Peyer's patch (tissue), 4 donors: ENCODE measurements at places on chromosomes 2 and 18.

DNA sequence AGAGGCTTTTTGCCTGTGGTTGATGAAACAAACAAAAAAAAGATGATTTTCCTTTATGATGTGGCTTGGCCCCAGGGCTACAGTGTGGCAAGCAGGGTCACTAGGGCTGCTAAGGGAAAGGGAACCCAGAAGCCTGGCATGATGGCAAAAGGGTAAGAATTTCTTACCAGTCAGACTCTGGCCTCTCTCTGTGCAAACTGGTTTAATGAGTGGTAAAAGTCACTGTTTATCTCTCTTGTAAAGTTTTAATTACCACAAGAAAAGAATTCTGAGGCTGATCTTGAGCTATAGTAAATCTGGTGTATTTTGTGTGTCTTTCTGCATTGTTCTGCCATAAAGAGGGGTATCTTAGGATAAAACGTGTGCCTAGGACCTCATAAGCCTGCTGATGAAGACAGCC is 275.4 kb downstream of the STK39 start:
- DNase-seq: no peak

- peak; percentile 49 for DNase-seq
Measured at GRCh38 chr2:86017901-86018896, 87.5 kb downstream of the POLR1A start.

DNA sequence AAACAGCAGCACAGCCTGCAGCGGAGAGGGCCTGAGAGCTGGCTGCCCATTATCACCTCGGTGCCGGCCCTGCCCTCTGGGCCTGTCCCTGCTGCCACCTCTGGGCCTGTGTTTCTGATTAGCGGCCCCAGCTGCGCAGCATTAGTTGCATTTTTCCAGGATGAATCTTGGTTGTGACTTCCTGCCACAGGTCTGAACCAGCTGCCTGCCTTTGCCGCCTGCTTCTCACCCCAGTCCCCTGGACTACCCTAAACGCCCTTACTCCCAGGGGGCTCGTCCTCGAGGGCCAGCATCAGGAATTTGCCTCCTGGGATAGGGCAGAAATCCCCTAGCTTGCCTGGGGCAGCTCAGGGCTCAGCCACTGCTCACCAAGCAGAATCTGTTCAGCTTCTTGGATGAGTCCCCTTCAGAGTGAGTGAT is 342.8 kb downstream of the DYSF start:
- DNase-seq: peak; percentile 15

DNA sequence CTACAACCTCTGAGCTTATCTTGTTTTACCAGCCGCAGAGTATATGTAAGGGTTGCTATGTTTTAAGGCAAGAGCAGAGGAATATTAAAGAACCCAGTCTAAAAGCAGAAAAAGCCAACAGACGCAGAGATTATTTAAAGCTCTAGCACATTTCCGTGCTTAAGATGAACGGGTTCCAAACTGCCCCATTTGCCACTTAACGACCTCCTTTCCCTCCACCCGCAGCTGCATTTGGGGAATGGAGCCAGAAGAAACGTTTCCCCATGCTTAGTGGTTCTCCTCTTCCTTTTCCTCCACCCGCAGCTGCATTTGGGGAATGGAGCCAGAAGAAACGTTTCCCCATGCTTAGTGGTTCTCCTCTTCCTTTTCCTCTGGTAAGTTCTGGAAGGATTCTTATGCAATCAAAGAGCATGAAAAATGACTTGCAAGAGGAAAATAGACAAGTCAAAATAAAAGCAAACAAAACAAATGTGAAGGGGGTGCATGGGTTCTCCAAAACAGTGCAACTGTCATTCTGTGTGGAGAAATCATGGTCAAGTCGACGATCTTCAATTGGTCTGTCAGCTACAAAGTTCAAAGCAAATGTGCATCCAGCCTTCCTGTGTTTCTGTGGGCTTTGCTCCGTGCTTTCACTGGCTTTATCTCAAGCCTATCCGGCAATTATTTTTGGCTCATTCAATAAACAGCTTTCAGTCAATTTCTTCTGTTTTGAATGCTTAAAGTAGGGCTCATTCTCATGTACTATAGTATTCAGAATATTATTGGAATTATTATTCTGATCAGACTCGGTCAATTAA is 57.8 kb downstream of the DIPK1C start:
- no peak for DNase-seq
